Germinal center (tissue), 1 donor: ENCODE measurements at places on chromosomes 7 and 10.

DNA sequence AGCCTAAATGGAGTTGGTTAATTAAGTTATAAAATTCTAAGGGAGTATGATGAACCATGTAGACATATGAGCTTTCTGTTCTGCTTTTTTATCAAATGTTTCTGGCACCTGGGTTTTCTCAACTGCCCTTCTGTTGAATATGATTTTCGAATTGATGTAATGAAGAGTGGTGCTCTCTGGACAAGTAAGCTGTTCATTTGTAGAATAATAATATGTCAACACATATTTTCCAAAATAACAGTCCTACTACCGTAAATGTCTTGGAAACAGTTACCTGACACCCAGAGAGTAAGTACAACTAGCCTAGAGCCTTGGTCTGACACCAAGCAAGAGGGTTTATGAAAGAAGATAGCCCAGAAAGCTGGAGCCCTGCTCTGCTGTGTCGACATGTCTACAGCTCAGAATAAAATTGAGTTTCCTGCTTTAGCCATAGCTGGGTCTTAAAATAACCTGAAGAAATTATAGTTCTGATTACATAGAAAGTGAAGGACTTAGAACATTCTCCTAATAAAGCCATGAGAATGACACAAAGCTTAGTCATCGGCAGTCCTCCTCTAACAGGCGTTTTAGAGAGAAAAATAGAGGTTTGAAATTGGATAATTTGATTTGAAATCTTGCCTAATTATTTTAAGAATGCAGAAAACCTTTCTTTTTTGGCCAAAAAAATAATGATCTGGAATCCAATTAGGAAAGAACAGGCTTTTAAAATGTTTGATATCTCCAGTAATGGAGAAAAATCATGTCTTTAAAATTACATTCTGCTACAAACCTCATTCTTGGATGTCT lies 25.1 kb downstream of the HDAC9 start:
- no peak for DNase-seq

- no peak for DNase-seq
Measured at GRCh38 chr10:73601486-73601921, 10.4 kb upstream of the USP54 start.

DNA sequence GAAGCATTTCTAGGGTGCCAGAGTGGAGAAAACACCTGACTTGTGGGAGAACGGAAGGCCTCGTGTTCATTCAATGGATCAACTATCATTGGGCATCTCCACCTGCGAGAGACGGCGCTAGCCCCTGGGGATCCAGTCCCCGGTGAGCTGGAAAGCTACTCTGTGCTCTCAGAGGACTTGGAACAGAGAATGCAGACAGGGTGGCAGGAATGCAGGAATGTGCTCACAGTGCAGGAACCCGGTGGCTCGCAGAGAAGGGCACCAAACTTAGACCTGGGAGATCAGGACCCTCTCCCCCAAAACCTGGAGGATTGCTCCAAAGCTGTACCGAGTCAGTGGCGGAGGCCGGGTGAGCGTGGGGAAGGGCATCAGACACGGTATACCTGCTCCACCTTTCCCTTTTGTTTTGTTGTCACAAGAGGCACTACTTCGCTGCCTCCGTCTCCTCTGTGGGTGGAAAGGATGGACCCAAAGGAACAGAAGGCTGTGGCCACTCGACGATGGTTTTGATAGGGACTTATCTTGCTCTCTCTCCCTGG lies 569.0 kb upstream of the C7orf33 start:
- no peak for DNase-seq

- DNase-seq = no peak
Measured at GRCh38 chr10:52261362-52261761, 52.7 kb upstream of the DKK1 start.

GRCh38 chr10:42768581-42769152 lies 13.9 kb upstream of the BMS1 start:
- no peak for DNase-seq

- DNase-seq = no peak
Measured at GRCh38 chr7:71612911-71613310, 481.0 kb downstream of the GALNT17 start.

GRCh38 chr7:113628948-113629847 lies 289.6 kb downstream of the PPP1R3A start:
- DNase-seq = no peak

GRCh38 chr7:98669329-98670000 lies 52.4 kb downstream of the NPTX2 start:
- no peak for DNase-seq

GRCh38 chr10:10911035-10911434 lies 106.6 kb upstream of the CELF2 start:
- DNase-seq = no peak

DNA sequence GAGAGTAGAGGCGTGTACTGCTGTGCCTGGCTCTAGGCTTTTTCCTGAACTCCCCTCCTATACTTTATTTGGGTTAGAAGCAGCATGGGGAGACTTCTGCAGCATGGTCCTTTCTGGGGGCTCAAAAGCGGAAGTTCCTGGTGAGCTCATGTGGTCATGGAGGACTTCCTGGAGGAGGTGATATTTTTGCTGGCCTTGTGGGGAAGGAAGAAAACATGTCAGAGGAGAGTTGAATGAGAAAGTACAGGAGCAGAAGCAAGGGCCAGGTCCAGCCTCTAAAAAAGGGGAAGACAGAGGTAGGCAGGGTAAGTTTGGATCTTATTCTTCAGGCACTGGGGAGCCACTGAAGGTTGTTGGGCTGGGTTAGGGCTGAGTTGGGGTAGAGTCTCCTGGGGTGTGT lies 45.5 kb downstream of the CASTOR2 start:
- no peak for DNase-seq

DNA sequence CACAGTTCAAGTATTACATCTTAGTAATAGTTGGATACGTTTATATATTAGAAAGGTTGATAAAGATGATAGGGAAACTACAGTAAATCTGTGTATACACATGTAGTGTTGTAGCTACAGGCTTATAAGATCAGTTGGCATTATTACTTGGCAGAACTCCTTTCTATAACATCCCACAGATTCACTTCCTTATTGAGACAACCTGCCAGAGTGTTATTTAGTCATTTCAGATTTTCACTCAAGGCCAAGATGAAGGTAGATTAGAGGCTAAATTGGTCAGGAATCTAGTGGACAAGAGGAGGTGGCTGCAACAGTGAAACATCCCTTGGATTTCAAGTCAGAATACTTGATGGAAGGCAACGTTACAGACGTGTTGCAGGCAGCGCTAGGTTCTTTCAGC lies 63.0 kb downstream of the PAPSS2 start:
- DNase-seq = no peak

DNA sequence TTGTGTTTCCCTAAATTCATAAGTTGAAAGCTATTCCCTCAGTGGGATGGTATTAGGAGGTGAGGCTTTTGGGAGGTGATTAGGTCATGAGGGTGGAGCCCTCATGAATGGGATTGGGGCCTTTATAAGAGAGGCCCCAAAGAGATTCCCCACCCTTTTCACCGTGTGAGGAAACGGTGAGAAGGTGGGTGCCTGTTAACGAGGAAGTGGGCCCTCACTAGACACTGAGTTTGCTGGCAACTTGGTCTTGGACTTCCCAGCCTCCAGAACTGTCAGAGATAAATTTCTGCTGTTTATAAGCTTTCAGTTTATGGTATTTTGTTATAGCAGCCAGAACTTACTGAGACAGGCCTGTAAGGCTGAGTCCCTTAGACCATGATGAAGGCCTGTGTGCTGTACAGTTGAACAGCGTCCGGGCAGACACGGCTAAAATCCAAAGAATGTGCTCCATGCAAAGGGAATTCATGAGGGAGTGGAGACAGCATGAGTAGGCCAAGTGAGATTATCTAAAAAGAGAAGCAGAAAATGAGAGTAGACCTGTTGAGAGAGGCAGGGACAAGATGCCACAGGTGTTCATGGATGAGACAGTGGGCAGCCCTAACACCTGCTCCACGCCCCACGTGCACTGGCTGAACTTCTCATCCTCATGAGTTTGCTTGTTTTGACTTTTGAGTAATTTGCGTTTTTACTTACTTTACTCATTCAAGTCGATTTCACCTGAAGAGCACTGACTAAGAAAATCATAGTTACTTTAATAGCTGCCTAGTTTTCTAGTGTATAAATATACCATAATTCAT lies 66.9 kb upstream of the SFMBT2 start:
- DNase-seq = peak; percentile 29

DNA sequence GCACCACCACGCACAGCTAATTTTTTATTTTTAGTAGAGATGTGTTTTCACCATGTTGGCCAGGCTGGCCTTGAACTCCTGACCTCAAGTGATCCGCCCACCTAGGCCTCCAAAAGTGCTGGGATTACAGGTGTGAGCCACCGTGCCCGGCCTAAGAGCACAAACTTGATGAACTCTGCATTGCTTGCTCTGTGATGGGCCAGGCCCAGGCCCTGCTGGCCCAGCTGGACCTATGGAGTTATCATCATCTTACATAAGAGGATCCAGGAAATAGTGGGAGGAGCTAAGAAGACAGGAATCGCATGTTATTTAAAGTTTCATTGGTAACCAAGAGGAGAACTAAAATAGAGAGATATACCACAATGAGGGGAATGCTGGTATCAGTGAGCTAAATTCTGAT lies 86.9 kb downstream of the DAGLB start:
- no peak for DNase-seq

- no peak for DNase-seq
Measured at GRCh38 chr10:77671594-77672252, 34.1 kb upstream of the KCNMA1 start.

- DNase-seq = peak; percentile 57
Measured at GRCh38 chr10:74096777-74097176, 53.9 kb downstream of the AP3M1 start.

GRCh38 chr7:128887169-128888038 lies 23.1 kb downstream of the KCP start:
- no peak for DNase-seq

GRCh38 chr10:105094048-105094447 lies 453.0 kb downstream of the SORCS3 start:
- DNase-seq = no peak

GRCh38 chr7:130242198-130243014 lies 24.3 kb upstream of the CPA2 start:
- peak; percentile 39 for DNase-seq

DNA sequence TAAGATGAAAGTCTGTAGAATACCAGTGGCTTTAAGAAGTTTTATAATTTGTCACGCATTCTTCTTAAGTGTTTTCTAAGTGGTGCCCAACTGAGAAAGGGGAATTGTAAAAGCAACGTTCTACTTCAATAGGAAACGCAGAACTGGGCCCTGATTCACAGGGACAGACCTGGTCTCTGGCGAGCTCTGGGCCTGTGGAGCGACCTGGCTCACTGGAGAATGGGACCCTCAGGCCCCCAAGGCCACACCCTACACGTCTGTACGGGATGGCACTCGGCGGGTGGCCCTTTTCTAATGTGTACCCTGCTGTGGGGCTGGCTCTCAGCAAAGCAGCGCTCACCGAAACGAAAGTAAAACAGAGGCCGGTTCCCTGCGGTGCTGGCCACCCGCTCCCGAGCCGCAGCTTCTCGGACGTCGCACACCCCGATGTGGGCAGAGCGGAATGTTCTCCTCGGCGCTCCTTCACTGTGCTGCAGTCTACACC lies 205.0 kb downstream of the DIP2C start:
- no peak for DNase-seq

DNA sequence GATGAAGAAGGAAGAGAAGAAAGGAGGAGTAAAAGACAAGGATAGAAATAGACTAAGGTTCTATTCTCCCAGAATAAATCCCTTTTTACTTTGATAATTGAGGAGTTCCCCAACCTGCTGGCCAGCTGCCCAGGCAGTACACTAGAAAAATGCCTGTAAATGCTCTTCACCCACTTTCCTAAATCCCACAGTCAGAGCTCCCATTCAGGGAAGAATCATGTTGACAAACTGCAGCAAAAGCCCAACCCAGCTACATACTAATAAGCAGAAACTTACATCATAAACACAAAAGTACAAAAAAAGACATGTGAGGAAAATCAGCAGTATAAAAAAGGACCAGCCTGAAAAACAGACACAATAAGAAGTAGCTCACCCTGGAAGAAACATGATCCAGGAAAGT lies 15.8 kb upstream of the KDM7A start:
- no peak for DNase-seq

GRCh38 chr7:37287131-37287855 lies 161.4 kb downstream of the ELMO1 start:
- no peak for DNase-seq

DNA sequence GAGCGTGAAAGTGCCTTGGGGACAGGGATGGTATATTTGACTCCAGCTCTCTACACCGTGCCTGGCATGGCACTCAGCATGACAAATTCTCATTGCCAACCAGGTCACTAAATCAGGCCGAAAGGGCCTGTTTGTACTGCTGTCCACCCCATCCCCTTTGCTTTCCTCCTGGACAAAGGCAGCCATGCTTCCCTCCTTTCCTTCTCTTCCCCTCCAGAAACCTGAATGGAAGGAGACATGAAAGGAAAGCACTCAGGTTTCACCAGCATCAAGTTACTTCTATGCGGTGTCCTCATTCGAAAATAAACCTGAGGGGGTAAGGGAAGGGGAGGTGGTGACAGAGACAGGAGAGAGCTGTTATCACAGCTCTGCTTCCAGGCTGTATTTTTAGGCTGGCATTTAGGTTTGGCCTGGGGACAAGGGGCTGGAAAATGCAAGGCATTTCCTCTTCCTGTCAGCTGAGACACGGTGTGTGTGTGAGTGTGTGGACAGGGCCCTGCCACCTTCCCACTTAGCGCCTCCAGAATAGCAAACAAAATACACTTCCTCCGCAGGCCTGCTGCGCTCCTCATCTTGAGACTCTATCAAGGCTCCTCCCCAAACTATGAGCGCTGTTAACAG lies 79.9 kb upstream of the COL13A1 start:
- no peak for DNase-seq
